Activated CD4-positive, alpha-beta T cell treated with anti-CD3 and anti-CD28 coated beads, Interleukin-2, amount 10 ng/mL, durations not matched to agents 7 days and 5 days (primary cell): ENCODE measurements at places on chromosomes 5 and 9. TPM values are rescaled to one million over a fixed set of nuclear protein-coding genes. Genes with fewer than 3 reads are reported as not detected.

The C5orf63 gene
- 10.9 TPM for total RNA-seq

- DNase-seq = no peak
Measured at GRCh38 chr9:115132648-115133047, 14.7 kb upstream of the TNC start.

DNA sequence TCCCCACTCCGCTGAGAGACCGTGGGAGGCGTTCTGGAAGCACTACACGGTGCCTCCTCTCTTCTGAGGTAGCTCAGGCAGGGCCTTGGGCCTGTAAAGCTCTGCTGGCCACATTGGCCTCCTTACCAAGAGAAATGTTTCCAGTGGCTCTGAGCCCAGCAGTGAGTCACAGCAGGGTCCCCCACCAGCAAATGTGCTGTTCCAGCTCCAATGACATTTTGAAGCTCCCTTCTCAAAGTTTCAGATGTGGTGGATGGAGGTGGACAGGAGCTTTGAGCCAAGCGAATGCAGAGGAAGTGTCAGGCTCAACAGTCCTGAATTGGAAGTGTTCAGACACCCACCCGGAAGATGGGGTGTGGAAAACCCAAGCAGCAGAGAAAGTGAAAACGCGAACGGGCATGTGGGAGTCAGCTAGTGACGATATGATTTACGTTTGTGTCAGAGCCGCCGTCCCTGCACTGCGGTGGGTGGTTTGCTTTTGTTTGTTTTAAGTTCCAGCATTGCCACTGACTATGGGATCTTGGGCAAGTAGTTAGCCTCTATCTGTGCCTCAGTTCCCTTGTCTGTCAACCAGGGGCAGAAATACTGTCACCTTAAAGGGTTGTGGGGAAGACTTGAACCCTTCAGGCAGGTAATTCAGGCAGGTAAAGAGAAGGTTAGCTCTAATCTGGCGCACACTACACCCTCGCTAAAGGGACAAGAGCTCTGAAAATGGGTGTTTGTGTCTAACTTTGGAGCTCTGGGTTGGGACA lies 38.2 kb downstream of the C5orf15 start:
- peak; percentile 63 for DNase-seq

The SNCAIP gene
- total RNA-seq = not detected

- DNase-seq = no peak
Measured at GRCh38 chr5:112219000-112219399, 200.1 kb downstream of the EPB41L4A start.

DNA sequence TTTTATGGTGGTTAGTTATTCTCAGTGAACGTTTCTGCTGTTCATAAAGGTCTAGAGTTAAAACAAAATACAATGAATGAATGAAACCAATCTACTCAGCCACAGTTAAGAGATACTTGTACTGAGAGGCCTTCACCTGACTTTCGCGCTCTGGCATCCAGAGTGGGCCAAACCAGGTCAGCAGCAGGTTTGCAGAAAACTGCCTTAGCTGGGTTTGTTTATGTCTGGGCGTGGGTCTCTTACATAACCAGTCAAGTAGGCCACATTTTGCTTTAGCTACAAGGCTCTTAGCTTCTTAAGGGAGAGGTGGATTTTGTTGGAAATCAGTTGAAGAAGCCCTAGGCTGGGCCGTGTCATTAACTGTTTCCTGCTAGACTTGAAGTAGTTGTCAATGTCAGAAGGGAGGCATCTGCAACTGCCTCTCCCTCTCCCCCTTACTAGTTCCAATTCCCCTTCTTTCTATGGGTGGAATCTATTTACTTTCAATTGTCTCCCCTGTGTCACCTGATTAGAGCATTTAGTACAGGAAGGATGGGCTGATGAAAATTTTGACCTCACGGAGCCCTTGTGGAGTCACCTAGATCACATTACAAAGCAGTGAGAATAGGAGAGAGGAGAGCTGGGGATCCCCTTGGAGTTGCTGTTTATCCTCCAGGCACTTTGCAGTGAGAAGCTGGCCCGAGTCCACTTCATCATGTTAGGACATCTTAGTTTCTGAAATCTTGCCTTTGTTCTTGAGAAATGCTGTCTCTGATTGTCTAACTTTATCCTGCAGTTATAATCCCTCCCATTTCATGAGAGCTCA lies 200.5 kb downstream of the ARHGEF28 start:
- DNase-seq = no peak

- DNase-seq = peak; percentile 81
Measured at GRCh38 chr9:124941679-124942561, 1.0 kb upstream of the GOLGA1 start.

DNA sequence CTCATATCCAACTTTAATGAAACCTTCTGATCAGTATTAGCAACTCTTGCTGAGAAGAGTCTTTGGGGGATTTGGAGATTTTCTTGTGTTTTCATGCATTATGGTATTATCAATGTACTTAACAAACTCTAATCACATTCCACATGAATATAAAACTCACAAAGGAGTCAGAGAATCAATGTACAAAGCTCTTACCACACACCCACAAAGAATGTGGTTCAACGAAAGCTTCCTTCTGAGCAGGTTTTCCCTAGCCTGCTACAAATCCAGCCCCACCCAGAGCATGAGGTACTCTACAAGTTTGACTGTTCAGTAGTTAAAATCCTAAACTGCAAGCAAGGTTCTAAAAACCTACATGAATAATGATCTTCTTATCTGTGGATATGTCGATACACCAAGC lies 210.1 kb downstream of the TARS1 start:
- DNase-seq = no peak

- DNase-seq = no peak
Measured at GRCh38 chr9:77534376-77535057, 113.6 kb downstream of the GNA14 start.

GRCh38 chr5:147436596-147436995 lies 73.3 kb downstream of the DPYSL3 start:
- no peak for DNase-seq

DNA sequence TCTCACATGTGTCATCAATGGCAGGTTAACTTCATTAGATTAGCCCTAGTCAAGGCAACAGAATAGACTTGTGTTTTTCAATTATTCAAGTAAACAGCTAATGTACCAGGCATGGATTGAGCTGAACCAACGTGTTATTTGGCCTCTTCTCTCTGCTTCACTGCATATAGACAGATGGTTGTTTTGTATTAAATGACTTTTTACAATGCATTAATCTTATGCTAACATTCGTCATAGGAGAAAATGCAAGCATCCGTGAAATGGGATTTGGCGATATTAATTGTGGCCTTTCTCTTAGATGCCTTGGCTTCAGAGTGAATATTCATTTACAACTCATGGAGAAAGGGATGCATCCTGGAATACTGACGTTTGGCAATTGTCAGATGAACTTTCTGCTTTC lies 208.0 kb downstream of the KCTD16 start:
- DNase-seq = no peak

- no peak for DNase-seq
Measured at GRCh38 chr5:173438951-173439350, 110.7 kb upstream of the STC2 start.

DNA sequence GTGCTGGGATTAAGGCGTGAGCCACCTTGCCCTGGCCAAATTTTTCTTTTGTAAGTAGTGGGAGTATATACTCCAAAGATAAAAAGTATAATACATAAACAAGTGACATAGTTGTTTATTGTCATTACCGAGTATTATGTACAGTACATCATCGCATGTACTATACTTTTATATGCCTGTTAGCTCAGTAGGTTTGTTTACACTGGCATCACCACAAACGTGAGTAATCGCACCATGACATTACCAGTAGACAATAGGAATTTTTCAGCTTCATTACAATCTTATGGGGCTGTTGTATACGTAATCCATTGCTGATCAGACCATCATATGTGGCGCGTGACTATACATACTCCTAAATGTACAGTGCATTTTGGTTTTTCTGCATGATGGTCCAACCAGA lies 9.8 kb downstream of the SECISBP2 start:
- DNase-seq = no peak

The CAPSL gene
- not detected for total RNA-seq

- no peak for DNase-seq
Measured at GRCh38 chr9:19050637-19051591, 1.7 kb downstream of the RRAGA start.

DNA sequence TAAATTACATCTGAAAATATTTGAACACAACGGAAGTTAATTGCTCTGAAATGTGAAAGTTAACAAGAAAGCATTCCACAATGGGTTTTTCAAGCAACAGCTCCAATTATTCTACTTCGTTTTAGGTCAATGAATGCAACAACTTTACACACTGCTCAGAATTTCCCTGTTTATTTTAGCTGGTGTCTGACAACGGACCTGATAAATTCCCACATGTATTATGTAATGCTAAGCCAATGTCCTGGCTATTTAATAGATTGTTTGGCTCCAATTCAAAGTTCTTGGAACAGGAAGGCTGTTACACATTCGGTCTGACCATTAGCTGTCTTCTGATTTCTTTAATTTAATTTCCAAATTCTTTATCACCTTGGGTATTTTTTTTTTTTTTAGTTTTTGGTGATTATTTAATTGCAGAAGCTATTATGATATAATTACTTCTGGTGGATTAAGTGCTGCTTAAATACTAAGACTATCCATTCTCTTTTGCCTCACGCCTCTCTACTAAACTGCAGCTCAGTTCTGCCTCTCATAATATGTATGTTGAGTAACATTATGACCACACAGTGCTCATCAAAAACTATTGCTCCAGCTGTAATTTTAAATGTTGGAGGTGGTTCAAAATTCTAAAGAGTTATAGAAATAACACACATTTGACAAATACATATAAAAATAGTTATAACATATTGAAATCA lies 57.9 kb downstream of the MEF2C start:
- DNase-seq = no peak

- no peak for DNase-seq
Measured at GRCh38 chr5:17665836-17666235, 31.6 kb downstream of the TAF11L14 start.

The BAAT gene
- 0.07 TPM for total RNA-seq

- peak; percentile 74 for DNase-seq
Measured at GRCh38 chr5:172833686-172834414, at the start of gene ERGIC1. Gene ERGIC1, plus strand, starts transcription at chr5:172834251. Its CDS starts 163 bp downstream, at chr5:172834414.

The WNT8A gene
- total RNA-seq = not detected

DNA sequence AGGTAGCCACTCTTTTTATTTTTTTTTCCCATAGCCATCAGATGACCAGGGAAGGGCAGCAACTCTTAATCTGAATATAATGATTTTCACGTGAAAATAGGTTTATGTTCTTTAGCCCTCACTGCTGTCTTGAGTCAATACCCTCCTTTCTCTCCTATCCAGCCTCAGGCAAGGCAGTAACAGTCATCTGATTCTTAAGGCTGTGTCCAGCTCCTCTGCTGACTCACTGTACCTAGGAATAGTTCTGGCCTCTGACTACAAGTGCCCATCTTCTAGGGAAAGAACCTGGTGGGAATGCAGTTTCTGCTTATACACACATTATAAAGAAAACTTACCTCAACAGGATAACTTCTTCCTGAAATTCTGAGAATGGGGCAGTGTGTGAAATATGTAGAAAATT lies 30.7 kb downstream of the DHX29 start:
- no peak for DNase-seq

The DMGDH gene
- not detected for total RNA-seq

The FBN2 gene
- total RNA-seq = not detected

- no peak for DNase-seq
Measured at GRCh38 chr5:147234825-147235635, at the start of gene STK32A. Gene STK32A, plus strand, starts transcription at chr5:147235026. Its CDS starts 4,609 bp downstream, at chr5:147239635.

GRCh38 chr9:136100700-136101614 lies 5.9 kb upstream of the NACC2 start:
- no peak for DNase-seq

The MAMDC4 gene
- 12.4 TPM for total RNA-seq

- DNase-seq = no peak
Measured at GRCh38 chr9:101977614-101978210, 239.3 kb upstream of the GRIN3A start.

DNA sequence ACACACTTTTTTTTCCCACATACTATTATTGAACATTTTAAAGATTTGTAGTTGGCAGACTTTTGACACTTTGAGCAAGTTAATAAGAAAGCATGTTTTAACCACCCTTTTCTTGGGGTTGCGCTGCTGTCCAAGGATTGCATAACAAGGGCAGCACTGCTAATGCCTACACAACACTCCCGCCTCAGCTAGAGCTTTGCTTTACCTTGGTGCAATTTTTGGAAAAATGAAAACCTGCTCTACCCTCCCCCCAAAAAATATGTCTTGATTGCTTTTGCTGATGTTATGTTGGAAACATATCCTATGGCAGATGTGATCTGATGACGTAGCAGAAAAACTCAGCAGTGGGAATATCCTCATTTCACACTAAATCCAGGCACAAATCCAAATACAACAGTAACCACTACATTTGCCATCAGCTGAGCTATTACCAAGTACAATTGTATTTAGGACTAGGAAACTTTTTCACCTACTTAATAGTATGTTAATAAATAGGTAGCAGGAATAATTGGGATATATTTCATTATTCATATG lies 51.5 kb downstream of the UBE2R2 start:
- DNase-seq = no peak

The PDCD1LG2 gene
- 2.2 TPM for total RNA-seq

DNA sequence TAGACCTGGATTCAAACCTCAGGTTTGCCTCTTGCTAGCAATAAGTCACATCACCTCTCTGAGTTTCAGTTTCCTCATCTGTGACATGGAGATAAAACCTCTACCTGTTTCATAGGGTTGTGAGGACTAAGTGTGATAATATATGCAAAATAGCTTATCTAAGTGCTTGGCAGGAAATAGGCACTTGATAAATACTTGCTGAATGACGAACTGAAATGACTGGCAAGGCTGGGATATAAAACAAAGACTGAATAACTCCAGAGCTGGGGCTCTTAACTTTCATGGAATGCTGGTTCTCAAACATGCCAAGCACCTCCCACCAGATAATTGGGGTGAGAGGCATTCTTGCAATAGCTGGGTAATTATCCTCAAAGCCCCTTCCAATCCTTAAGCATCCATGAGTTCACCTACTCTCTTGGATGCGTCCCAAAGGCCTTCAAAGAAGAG lies 87.6 kb downstream of the ADRB2 start:
- DNase-seq = no peak
